ENCODE measurements at places on chromosomes 7 and 10.

GRCh38 chr7:70389531-70390151, 742.3 kb upstream of the GALNT17 start:
- no peak for DNase-seq

DNA sequence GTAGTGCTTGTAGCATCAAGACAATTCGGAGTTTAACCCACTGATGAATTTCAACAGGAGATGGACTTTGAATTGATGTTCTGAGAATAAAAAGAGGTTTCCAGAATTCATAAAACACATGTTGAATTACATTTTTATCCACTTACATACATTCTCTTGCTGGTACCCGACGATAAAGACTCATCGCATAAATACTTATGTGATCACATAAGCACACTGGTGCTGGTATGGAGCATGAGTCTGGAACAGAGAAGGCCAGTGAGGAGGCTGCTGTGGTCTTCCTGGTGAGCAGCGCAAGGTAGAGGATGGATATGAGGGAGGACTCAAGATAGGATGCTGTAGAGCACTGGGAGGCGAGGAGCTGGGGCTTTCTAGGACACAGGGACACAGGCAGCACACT, 109.0 kb downstream of the RNF216 start:
- DNase-seq = no peak

DNA sequence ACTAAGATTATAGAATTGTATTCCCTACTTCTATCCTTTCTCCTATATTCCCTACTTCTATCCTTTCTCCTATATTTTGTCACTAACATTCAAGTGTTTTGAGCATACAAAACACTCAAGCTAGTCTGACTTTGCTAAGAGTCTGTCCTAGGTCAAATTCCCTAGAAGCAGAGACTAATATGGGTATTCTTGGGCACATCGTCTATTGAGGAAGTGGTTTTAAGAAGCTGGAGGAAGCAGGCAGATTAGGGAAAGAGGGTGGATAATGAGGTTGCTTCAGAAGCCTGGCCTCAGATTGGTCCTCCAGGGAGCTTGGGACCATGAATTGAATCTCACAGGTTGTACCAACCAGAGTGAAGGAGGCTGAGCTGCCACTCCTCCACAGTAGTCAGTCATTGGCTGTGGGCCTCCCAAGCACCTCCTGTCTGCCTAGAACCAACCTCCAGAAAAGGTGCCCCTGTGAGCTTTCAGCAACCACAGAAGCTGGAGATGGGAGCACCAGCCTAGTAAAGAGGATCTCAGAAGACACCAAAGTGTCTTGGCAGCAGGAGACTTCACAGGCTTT, 295.9 kb upstream of the PHF14 start:
- no peak for DNase-seq

GRCh38 chr7:4437916-4438315, 244.2 kb upstream of the FOXK1 start:
- no peak for DNase-seq

- no peak for DNase-seq
These were observed 48.6 kb downstream of the MCU start for GRCh38 chr10:72740528-72740927.

GRCh38 chr10:16381083-16381482, 55.7 kb upstream of the PTER start:
- DNase-seq = no peak

GRCh38 chr10:58341947-58342346, 7.1 kb downstream of the UBE2D1 start:
- DNase-seq = no peak
